ENCODE measurements at places on chromosomes 11 and 22. TPM values are rescaled to one million over a fixed set of nuclear protein-coding genes. Genes with fewer than 3 reads are reported as not detected.

ZBTB16 gene
- polyA plus RNA-seq: not detected

KLHL35 gene
- 1.7 TPM for polyA plus RNA-seq

GRK2 gene
- polyA plus RNA-seq: 44.6 TPM

DNA sequence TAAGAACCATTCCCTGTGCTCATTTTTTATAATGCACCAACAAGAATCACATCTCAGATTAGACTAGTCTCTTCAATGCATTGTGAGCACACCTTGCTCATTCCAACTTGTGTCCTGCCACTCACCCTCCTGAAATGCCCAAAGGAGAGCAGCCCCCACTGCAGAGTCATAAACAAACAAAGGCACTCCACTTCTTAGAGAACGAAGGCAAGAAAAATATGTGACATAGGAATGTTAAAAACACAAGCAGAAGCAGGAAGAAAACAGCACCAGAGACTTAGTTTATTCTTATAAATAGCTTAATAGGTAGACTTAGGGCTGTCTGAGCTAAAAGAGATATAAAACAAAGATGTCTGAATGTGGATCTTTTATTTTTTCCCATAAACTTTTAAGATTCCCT, 57.2 kb downstream of the GUCY1A2 start:
- DNase-seq: no peak

- peak; percentile 54 for DNase-seq
Measured at GRCh38 chr11:279040-279965, 1.1 kb downstream of the NLRP6 start.

- no peak for DNase-seq
Measured at GRCh38 chr11:112051768-112052167, 22.0 kb downstream of the PIH1D2 start.

DNA sequence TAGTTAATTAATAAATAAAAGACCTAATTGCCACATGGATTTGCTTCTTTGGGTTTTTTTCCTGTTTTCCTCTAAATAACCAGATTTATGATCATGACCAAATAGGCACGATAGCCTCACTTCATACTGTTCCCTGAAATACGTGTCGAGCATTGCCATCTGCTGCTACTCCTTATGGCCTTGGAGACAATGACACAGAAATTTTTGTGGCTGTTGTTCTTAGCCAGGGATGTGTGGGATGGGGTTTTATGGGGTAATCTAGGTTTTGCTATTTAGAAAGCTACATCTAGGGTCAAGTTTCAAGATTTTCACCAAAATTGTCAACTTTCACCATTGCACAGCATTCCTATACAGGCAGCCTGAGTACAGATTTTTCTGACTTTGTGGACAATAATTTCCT, 145.2 kb downstream of the DBX1 start:
- no peak for DNase-seq

DNA sequence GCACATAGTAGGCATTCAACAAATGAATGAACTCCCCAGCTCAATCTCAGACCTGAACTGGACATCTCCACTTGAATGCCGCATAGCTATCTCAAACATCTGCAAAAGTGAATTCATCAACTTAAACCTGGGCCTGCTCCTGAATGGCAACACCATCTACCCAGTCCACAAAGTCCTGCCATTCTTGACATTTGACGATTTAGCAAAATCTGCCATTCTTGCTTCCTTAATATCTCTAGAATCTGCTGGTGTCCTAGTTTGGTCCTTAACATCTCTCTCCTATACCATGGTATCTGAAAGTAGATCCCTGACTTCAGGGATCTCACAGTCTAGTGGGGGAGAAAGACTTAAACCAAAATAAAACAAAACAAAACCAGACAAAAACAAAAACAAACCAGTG, 12.4 kb upstream of the HPX start:
- DNase-seq: no peak

DNA sequence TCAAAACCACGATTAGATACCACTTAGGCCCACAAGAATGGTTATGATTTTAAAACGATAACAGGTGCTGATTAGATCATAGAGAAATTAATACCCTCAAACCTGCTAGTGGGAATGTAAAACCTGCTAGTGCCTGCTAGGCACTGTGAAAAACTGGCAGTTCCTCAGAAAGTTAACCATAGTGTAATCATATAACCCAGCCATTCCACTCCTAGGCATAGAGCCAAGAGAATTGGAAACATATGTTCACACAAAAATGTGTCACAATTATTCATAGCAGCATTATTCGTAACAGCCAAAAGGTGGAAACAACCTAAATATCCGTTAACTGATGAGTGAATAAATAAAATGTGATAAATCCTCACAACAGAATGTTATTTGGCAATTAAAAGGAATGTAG, 122.2 kb upstream of the SYN3 start:
- no peak for DNase-seq

DNA sequence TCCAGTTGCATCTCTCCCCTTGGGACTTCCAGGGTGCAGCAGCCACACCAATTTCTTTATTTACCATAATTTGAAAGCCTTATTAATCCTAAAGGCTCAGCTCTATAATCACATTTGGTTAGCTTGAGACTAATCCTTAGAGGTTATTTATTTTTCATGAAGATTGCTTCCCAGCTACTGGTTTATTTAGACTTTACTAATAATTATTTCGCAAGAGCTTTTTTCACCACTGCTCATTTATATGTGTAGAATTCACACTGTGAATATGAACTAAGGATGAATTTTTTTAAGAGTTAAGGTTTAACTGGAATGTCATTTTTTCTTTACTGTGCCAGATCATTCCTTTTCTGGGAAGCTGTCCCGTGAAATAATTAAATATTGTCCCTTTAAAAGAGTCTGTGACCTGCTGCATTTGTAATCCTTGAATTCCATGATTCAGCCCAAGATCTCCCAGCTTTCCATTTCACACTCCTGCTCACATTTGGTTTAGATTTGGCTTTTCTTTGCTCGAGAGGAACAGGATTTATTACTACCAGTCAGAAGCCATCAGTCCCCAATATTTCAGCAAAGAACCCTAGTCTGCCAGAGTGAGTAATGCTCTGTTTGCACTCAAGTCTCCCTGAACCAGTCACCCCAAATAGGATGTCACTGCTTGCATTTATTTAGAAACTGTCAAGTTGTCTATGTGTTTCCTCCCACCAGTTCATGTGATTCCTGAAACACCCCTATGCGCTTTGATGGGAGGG, 4.4 kb upstream of the CD44 start:
- no peak for DNase-seq

GRCh38 chr11:123060277-123061000, 1.5 kb downstream of the HSPA8 start:
- no peak for DNase-seq

OR51B2 gene
- polyA plus RNA-seq: not detected

GRCh38 chr22:36117053-36117554, 43.5 kb downstream of the APOL3 start:
- DNase-seq: no peak

GRCh38 chr11:133903056-133903455, 53.7 kb downstream of the IGSF9B start:
- no peak for DNase-seq

SEC14L2 gene
- 16.1 TPM for polyA plus RNA-seq

DERL3 gene
- not detected for polyA plus RNA-seq

RDX gene
- 29.4 TPM for polyA plus RNA-seq

DNA sequence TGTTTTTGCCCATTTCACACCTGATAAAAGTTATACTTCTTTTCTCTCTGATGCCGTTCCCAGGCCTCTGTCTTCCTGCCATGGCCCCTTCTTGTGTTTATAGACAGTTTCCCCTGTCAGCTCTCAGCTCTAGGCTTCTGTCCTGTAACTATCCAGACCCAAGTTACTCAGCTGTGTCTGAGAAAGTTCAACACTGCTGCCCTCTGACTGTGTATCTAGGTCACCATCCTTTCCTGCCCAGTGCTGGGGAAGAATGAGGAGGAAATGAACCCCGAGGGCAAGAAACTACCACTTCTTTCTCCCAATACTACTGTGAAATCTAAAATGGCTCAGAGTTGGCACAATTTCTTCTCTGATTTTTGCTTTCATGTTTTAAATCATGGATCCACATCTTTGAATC, 29.6 kb downstream of the SNX19 start:
- DNase-seq: no peak

GRCh38 chr22:48306284-48306683, 1521.4 kb downstream of the BRD1 start:
- no peak for DNase-seq

- peak; percentile 40 for DNase-seq
Measured at GRCh38 chr11:72789493-72790131, 4.2 kb downstream of the STARD10 start.

- no peak for DNase-seq
Measured at GRCh38 chr11:44559207-44559939, 6.1 kb upstream of the CD82 start.

DNA sequence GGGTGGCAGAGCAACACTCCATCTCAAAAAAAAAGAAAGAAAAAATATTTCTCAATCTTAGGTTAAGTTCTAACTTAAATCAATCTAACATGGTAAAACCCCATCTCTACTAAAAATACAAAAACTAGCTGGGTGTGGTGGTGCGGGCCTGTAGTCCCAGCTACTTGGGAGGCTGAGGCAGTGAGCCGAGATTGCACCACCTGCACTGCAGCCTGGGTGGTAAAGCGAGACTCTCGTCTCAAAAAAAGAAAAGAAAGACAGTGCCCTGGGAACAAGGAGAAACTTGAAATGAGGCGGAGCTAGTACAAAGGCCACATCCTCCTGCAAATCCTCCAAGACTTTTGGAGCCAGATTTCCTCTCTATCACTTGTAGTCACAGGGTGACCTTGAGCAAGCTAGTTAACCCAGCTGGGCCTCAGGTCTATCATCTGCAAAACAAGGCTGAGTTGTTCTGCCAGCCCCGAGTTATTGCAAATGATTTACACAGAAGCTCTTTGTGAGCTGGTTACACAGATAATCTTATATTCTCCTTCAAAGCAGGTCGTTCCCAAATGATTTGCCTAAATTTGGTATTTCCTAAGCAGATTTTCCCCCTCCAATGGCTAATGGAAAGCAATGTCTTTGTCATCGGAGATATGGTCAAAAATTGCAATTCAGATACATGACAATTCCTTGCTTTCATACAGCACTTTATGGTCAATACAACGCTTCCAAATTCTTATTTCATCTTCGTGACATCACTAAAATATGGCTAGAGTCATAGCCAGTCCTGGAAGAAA, 1.9 kb downstream of the ANKRD54 start:
- no peak for DNase-seq

IGF2 gene
- not detected for polyA plus RNA-seq

DNA sequence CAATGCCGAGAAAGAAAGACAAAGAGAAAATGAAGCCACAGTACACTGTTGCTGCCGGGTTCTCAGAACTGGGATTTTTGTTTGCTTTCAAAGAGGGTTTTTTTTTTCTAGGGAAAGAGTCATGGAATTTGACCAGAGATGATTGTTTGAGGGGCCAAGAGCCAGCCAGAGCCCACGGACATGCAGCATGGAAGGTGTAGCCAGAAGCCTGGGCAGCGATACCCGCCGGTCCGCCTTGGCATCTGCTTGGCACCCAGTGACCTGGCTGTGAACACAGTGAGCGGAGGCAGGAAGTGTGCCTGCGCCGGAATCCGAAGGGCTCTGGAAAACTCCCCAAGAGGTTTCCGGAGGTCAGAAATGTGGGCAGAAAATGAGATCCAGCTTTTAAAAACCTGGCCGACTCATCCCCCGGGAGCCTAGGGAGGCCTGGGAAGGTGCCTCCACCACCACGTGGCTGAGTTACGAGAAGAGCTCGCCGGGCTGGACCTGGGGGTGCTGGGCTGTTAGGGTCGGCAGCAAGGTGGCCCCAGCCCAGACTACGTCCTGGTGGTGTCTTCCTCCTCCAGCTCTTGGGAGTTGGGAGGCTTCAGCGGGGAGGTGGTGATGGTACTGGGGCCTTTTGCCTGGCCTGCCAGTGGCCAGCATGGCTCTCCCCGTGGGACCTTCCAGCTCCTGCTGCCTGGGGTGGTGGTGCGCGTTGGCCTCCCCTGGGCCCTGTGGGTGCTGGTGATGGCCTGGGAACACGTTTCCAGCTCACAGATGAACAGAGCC, 61.6 kb upstream of the PPARA start:
- DNase-seq: no peak

DNA sequence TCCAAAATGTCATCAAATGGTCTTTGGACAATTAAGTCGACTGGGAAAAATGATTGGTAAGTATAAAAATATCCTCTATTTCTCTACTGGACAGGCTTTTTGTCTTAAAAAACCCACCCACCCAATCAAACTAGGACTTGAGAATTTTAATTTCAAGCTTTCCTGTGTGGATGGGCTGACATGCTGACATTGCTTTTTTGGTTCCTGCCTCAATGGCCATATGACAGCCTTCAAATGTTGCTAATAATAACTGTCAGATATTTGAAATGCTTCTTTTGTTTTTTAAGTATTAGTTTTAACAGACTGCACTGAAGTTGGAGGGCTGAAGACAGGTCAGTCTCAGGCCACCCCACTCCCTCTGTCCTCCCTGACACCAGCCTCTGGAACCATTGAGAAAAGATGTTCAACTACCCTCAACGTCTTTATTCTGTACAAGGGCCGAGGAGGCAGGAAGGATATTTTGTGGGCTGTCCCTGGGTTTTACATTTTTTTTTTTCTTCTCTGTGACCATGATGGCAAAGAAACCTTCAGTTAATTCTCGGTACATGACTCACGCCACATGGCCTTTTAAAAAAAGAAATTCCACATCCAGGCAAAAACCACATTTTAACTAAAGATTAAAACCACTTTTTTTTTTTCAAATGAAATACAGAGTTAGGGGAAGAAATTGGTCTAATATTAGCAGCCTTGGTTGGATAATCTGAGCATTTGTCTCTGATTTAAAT, 130.4 kb downstream of the SLC1A2 start:
- DNase-seq: no peak

- no peak for DNase-seq
Measured at GRCh38 chr22:49237279-49237678, 590.4 kb downstream of the BRD1 start.

- DNase-seq: no peak
Measured at GRCh38 chr11:45652781-45653180, 12.6 kb downstream of the CHST1 start.

- no peak for DNase-seq
Measured at GRCh38 chr22:39995393-39996252, 869 bp downstream of the FAM83F start.

ZC3H12C gene
- 2.8 TPM for polyA plus RNA-seq

DNA sequence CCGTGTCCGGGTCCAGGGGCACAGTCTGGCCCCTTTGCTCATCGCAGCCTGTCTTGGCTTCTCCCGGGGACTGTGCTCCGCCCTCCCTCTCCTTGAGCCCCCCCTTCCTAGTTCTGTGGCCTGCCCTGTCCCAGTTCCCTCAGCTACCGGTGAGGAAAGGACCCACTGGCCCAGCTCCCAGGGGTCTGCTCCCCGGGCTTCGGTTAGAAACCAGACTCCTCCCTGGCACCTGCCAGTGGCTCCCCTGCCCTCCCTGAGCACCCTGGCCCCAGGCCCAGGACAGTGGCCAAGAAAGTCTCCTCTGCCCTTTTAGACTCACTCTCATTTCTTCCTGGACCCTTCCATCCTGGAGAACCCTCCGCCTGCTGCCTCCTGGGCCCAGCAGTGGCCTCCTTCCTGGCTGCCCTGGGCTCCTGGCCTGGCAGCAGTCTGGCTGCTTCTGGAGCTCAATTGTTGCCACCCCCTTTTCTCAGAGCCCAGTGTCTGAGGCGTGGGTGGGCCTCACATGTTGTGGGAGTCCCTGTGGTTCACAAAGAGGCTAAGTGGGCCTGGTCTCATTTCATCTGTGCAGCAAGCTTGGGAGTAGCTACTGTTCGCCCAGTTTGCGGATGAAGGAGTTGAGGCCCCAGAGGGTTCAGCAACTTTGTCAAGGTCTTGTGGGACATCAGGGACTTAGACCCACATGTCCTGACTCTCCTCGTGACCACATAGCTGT, 12.6 kb downstream of the PRDM11 start:
- DNase-seq: no peak

- no peak for DNase-seq
Measured at GRCh38 chr11:12979928-12980689, 29.0 kb upstream of the RASSF10 start.
